ENCODE measurements at places on chromosomes 16 and 17.

DNA sequence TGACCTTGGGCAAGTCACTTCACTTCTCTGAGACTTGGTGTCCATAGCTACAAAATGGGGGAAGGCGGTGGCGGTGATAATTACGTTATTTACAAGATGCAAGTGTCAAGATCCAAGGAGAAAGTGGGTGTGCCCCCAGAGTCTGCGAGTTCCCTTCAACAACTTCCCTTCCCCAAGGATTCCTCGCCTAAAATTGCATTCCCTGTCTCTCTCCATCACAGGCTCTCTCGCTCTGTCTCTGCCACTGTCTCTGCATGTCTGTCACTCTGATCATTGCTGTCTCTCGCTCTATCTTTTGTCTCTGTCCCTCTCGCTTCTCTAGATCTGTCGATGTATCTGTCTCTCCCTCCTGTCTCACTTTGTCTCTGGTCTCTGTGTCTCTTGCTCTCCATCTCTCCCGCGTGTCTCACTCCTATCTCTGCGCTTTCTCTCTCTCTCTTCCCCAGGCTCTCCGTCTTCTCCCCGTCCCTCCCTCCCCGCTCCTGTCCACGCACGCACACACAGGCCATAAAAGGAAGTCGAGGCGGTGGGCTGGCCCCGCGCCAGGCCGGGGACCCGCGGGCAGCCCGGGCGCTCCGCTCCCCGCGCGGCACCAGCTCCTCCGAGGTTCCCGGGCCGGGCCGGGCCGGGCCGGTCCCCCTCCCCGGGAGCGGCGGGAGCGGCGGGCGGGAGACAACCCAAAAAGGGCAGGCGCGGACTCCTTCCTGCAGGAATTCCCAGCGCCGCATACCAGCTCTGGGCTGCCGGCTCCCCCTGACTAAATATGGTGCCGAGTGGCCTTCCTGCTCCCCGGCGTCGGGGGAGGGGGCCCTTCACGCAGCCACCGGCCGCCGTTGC lies 1.1 kb upstream of the MYH11 start:
- no peak for DNase-seq

GRCh38 chr17:2174468-2175293 lies 119.8 kb downstream of the HIC1 start:
- no peak for DNase-seq

GRCh38 chr16:88789594-88789993 lies 4.6 kb upstream of the PIEZO1 start:
- no peak for DNase-seq

DNA sequence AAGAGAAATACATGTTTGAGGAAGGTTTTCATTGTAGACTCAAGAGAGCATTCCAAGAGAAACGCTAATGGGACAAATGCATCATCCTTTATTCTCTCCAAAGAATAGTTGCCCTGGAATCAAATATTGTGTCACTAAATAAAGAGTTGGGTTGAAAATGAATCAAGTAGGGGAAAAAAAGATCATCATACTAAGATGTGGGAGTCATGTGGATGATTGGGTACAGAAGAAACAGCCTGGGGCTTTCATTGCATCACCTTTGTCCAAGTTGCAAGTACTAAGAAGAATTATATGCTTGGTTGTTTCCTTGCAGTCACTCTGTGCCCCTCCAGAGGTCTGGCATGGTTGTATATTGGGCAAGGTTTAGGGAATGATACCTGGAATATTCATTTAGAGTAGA lies 658.9 kb downstream of the TOX3 start:
- no peak for DNase-seq

GRCh38 chr17:82309656-82310570 lies 7.5 kb downstream of the CD7 start:
- no peak for DNase-seq

- no peak for DNase-seq
These were observed 27.4 kb downstream of the NDE1 start for GRCh38 chr16:15677447-15677846.

DNA sequence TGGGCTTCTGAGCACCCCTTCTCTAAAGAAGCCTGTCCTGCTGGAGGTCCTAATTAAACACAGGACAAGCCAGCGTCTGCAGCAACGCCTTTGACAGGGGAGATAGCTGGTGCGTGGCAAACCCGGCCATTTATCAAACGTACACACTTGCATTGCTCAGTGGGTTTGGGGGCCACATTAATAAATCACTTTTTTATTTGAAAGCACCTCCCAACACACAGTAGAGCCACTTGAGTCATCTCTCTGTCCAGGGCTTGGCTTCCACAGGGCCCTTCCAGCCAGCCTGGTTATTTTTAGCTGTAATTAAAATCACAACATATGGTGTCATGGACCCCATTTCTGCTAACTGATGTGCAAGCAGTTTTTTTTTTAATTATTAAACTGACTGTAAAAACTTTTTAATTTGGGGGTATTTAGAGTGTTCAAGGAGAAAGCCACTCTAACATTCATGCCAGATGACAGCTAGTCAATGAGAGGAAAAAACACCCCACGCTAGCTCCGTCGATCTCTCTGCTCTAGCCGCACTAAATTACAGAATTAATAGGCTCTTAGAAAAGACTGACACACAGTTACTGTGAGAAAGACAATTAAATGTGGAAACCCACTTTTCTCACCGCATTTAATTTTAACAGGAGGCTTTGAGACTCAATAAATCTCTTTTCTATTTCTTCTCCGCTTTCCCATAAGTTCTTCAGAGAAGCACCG lies 201.0 kb upstream of the WSCD1 start:
- DNase-seq: no peak

GRCh38 chr17:50790618-50791017 lies 23.3 kb upstream of the ANKRD40CL start:
- no peak for DNase-seq

DNA sequence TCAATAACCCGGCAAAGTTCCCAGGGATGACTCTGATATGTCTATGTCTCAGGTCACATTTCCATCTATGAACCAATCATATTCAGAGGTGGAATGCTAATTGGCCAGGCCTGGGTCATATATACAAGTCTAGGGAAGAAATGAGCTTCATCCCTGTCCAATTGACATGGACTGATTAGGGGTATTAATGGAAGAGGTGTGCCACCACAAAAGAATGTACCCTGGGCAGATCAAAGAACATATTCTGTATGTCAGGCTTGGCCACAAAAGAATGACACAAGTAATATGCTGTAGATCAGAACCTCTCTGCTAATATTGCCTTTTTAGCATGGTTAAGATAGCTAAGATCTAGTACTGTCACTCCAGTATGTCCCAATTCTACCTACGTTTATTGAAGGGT lies 6.7 kb downstream of the SLC35G3 start:
- no peak for DNase-seq

DNA sequence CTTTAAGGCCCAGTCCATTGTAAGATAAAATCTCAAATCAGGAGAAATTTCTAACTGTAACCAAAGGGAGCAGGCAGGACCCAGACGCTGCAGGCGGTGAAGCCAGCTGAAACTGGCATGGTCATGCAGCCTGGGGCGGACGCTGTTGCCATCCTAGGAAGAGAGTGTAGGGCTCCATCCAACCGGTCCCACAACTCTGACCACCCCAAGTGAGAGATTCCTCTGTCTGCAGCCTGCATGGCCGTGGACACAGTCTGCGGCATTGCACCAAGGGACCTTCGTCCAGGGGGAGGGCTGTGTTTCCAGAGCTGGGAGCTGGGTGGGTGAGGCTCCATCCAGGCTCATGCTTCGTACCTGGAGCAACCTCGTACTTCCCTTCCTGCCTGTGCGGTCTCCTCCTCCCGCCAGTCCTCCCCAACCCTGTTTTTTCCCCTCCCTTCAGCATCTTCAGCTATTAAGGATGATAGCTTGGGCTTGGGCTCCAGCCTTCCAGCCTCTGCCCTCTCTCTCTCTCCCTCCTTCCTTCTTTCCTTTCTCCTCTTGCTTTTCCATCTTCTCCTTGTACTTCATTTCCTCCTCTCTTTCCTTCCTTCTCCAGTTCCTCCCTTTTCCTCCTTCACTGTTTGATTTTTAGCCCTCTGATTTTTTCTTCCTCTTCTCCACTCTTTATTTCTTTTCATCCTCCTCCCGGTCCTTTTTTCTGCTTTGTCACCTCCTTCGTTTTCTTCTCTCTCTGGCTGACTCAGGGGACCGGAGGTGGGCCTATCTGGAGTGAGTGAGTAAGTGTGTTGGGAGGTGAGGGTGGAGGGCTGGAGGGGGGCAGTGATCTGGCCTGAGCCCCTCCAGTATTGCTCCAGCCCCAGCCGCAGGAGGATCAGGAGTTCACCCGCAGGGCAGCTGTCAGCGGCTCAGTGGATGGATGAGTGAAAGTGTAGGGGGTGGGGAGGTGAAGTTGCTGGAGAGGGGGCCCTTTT lies 17.0 kb upstream of the LHX1 start:
- DNase-seq: no peak

DNA sequence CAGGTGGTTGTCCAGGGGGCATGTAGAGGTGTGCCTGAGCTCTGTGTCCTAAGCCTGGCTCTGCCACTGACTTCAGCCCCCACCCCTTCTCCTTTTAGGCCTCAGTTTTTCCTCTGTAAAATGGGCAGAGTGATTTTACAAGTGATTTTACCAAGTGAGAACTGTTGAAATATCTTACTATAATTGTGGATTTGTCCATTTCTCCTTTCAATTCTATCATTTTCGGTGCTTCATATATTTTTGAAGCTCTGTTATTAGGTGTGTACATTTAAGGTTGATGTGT lies 21.7 kb upstream of the HOXB9 start:
- no peak for DNase-seq

DNA sequence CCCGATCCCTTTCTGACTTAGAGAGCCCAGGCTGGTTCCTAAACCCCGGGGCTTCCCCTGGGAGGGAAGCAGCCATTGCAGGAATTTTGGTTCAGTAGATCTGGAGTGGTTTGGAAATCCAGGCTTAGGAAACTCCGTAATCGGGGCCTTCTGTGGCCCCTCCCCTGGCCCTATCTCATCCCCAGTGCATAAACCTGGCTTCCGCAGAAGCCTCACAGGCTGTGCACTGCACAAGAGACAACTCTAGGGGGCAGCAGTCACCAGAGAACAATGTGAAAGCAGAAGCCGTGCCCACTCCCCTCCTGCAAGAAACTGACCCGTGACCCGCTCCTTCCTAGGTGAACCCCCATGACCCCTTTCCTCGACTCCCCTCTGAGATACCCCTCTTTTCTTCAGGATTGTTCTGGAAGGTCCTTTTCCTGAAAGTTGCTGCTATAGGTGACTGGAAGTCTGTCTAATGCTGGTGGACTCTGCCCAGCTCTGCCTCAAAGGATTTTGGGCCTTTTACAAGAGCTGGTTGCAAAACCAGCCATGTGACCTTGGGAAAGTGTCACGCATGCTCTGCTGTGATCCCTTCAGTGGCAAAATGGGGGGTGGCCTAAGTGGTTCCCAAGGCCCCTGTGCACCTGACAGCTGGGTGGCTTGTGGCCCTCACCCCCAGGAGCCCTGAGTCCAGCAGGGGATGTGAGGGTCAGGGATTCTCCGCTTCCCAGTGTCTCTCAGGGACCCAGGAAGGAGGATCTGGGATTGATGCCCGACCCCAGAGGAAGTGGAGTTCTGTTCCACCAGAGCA lies 14.4 kb downstream of the GUCY2D start:
- DNase-seq: no peak

DNA sequence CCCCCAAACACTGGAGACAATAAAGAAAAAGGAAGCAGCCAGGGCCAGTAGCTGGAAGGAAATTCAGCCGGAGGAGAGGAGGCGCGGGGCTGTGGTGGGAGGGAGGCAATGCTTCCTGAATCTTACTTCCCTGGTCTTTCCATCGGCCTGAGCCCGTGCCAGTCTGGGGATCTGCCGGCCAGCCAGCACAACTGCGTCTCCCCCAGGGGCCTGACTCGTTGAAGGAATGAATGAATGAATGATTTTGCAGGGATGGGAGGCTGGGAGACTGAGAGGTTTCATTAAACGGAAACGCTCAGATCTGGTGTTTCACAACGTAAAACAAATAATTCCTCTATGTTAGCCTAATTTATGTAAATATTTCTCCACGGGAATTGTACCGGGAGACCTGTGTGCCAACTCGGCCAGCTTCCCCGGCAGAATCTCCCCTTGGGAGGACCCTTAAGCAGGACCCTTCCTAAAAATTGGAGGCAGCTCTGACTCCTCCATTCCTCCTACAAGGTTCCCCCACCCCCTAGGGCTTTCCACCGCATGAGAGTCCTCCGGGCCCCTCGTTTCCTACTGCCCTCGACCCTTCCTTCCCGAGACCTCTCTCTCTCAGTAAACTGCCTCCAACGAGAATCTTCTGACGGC lies 1.3 kb upstream of the BAIAP2 start:
- DNase-seq: no peak

GRCh38 chr17:14744761-14745473 lies 444.0 kb downstream of the HS3ST3B1 start:
- no peak for DNase-seq

- DNase-seq: no peak
These were observed 925.0 kb upstream of the RBFOX1 start for GRCh38 chr16:6407596-6407995.

DNA sequence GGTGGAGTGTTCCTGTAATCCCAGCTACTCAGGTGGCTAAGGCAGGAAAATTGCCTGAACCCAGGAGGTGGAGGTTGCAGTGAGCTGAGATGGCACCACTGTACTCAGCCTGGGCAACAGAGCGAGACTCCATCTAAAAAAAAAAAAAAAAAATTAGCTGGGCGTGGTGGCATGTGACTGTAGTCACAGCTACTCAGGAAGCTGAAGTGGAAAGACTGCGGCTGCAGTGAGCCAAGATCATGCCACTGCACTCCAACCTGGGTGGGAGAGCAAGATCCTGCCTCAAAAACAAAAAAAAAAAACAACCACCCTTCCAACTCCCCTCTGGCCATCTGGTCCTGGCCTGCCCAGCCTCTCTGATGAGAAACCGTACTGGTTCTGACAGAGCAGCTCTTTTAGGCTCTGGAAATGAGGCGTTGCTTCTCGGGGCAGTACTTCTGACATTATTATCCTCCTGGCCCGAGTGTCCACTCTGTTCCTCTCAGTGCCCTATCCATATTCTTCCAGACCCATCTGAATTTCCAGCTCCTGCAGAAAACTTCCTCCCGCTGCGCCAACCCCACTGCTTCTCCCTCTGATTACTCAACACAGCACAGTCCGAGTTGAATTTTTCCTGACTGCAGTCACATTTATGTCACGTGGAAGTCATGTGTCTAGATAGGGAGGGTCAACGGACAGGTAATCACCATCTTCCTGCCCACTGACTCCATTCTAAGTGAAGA lies 13.3 kb downstream of the GGA2 start:
- no peak for DNase-seq

Data from esophagus squamous epithelium (tissue), 5 donors.